Neural progenitor cell (in vitro differentiated cells): ENCODE measurements at places on chromosomes 4 and X. TPM values are rescaled to one million over a fixed set of nuclear protein-coding genes. Genes with fewer than 3 reads are reported as not detected.
A peak's percentile ranks its signal among the peaks of the same experiment; 100 is the strongest.

- no peak for DNase-seq
- no peak overlapping the region for H3K4me3 ChIP-seq
- H3K4me1 ChIP-seq: peaks cover 19% of the 10 kb centered on the region
- no peak overlapping the region for H3K27ac ChIP-seq
- no peaks in the 10 kb centered on the region for H3K36me3 ChIP-seq
These were observed 23.2 kb upstream of the MXD4 start for GRCh38 chr4:2284934-2285612.

- no peak overlapping the region for H3K4me3 ChIP-seq
- H3K36me3 ChIP-seq: no peaks in the 10 kb centered on the region
- no peaks in the 10 kb centered on the region for H3K27me3 ChIP-seq
These were observed 32.4 kb upstream of the PPP2R3B start for GRCh38 chrX:418927-419729.

DNA sequence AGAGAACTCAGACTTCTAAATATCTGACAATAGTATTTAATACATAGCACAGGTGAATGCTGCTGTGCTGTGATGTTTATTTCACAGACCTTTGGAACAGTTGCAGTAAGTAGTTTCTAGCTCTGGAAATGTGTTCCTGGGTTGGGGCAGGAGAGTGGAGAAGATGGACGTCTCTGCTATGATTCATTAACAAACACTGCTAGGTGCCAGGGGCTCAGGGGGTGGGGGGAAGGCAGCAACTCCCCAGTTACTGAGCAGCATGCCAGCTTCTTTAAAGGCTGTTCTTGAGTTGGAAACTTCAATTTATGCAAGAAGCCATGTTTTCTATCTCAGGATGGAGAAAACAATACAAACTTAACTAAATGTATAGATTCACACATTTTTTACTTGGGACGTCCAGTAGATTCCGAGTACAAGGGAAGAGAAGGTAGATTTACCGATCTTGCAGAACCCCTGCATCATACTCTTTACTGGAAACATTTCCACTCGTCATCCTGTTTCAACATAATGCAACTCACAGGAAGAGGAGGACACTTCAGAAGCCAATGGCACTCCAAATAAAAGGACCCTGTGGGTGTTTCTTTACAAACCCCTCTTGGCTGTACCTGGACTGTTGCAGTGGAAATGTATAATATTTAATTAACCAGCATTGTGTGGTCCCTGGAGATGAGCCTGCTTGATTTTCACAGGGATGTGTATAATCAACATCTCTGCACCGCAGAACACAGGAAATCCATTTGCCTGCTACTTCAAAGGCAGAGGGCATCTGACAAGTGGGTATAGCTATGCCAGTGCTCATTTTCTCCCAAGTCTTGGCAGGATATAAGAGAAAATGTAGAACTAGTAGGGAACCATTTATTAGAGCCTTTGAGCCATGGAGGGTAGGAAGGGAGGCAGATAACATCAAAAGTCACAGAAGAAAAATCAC lies 171.4 kb downstream of the SH3KBP1 start:
- H3K27ac ChIP-seq: no peak overlapping the region
- no peaks in the 10 kb centered on the region for H3K4me1 ChIP-seq
- H3K36me3 ChIP-seq: no peaks in the 10 kb centered on the region
- DNase-seq: no peak

- no peaks in the 10 kb centered on the region for H3K4me1 ChIP-seq
- no peak for DNase-seq
- H3K27ac ChIP-seq: no peak overlapping the region
- no peaks in the 10 kb centered on the region for H3K27me3 ChIP-seq
- H3K36me3 ChIP-seq: peaks cover 10% of the 10 kb centered on the region
These were observed 42.4 kb downstream of the ZNF674 start for GRCh38 chrX:46502848-46503247.

Gene FGF13
- total RNA-seq: 19.2 and 23.8 TPM in 2 replicates

GRCh38 chrX:137033774-137034507 lies at the start of gene GPR101:
GPR101 (minus strand) TSS chrX:137033995; CDS start chrX:137031674, 2,321 bp downstream.
- peak within 1 kb of the TSS; percentile 29 for H3K4me3 ChIP-seq
- H3K27ac ChIP-seq: no peak within 1 kb of the TSS
- H3K4me1 ChIP-seq: no peaks in the 10 kb centered on the region
- DNase-seq: peak; percentile 59
- peaks cover 100% of the 10 kb centered on the region for H3K27me3 ChIP-seq
- H3K36me3 ChIP-seq: no peaks in the 10 kb centered on the region
